ENCODE measurements at places on chromosomes 7 and 10. TPM values are rescaled to one million over a fixed set of nuclear protein-coding genes. Genes with fewer than 3 reads are reported as not detected.
A peak's percentile ranks its signal among the peaks of the same experiment; 100 is the strongest.

Gene TFEC
- total RNA-seq = 0.81 TPM

DNA sequence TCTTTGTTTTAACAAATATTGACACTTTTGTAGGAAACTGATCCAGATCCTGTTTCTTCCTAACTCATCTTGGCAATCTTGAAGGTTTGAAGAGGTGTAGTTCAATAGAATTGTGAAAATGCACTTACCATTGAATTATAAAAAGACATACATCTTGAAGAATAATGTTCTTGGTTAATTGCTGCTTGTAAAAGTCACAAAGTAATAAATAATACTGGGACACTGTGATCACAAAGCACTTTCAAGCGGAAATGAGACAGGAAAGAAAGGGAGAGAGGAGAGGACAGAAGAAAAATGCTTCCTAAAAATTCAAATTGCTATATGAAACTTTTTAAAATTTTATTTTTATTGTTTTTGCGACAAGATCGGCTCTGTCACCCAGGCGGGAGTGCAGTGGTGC lies 15.2 kb upstream of the NFE2L3 start:
- DNase-seq = no peak

Gene SDK1
- total RNA-seq = 0.53 TPM

Gene GIMAP1
- total RNA-seq = 1.4 TPM

DNA sequence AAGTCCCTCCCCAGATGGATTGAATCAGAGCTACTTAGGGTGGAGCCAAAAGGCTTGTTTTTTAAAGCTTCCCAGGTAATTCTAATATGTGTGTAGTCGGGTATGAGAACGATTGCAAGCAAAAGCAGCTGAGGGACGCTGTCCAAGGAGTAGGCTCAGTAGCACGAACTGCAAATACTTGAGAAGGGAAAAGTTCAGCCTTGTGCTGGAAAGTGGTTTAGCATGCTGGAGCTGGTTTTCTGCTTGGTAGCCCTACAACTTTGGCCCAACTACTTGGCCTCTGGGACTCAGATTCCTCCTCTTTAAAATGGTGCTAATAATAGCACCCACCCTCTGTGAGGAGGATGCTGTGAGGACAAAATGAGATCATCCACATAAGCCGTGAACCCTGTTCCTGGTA lies 76.2 kb downstream of the AHR start:
- no peak for DNase-seq

GRCh38 chr7:101882005-101882421 lies 64.6 kb downstream of the CUX1 start:
- no peak for DNase-seq

- no peak for DNase-seq
These were observed 7.7 kb downstream of the FGF8 start for GRCh38 chr10:101767966-101768790.

DNA sequence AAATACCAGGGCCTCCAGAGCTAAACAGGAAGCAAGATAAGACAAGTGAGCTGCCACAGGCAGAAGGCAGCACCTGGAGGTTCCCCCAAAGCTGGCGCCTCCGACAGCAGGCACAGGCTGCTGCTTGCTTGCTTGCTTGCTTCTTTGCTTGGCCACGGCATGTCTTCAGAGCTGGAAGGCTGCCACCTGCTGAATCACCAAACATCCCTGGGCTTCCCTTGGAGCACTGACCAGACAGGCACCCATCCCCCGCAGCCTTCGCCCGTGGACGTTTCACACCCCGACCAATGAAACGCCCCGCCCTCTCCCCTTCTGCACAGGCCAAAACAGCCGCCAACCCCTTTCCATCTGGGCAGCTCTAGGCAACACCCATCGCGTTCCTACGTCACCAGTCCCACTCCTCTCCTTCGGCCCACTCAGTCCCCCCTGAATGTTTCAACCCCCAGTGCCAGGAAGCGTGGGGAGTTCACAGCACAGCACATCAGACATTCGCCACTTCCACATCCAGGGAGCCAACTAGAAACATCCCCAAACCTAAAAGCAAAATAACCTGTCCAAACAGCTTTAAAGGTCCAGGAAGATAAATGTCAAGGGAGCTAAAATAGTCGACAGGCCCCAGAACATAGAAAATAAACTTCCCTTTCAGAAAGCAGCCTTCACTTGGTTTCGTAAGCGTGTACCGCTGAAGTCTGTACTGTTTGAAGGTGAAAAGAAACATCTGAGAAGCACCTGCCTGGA lies 1.6 kb downstream of the SGMS1 start:
- peak; percentile 98 for DNase-seq

- no peak for DNase-seq
These were observed 193.8 kb upstream of the CCDC6 start for GRCh38 chr10:60099998-60100747.

Gene KLLN
- 0.68 TPM for total RNA-seq

DNA sequence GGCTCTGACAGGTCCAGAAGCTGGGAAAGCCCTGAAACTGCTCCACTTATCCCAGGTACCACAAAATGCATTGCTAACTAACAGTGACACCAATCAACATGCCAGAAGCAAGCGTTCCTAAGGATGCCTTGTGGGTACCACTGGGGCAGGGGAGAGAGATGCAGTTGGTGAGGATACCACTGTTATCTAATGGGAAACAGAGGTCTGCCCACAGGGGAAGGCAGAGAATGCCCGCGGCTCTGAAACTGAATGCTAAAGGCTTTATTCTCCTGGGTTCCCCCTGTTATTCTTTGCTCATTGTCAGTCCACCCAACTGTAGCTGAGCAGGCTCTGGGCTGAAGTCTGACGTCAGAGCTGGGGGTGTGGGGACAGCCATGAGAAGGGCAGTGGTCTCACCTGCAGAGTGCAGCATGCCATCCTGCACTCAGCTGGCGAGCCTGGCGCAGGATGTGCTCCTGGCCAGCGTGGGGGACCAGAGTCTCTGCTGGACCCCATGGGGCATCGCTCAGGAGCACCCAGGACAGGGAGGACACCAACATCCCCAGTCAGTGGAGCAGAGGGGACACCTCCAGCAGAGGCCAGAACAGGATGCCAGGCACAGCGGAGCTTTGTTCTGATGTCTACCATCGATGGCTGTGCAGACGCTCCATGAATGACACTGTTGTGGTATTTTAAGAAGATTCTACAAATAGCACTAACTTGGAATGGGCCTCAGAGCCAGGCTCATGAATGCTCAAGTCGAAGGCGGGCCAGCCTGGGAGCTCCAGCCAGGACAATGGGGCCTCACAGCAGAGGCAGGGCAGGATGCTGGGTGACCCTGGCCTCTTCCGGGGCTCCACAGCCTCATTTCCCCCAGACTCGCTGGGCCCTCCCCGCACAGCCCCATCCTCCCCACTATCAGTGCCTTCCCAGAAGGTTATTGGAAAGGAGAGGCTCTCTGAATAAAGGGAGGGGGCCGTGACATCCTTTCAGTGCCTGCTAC lies 95.8 kb downstream of the ARHGAP22 start:
- DNase-seq = peak; percentile 30

- DNase-seq = no peak
These were observed 54.1 kb downstream of the DYNC2I1 start for GRCh38 chr7:158910254-158911053.

DNA sequence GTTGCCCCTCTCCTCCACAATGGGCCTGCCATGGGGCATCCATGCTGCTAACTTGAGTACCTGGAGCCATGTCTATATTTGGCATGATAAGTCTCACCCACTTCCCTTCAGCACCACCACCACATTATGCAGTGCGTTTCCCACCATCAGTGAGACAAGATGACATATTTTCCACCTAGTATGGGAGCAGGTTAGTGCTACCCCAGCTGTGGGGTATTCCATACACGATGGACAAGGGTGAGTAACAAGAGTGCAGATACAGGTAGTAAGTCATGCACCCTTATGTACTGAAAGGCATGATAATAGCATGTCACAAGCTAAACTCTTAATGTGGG lies 21.2 kb upstream of the OR2AE1 start:
- no peak for DNase-seq

Gene IL6
- total RNA-seq = not detected

Gene CALU
- total RNA-seq = 27.5 TPM

- no peak for DNase-seq
These were observed 102.6 kb downstream of the CPXM2 start for GRCh38 chr10:123788981-123789380.

Gene FAM25G
- not detected for total RNA-seq

Gene PPP1R9A
- total RNA-seq = 1.2 TPM

DNA sequence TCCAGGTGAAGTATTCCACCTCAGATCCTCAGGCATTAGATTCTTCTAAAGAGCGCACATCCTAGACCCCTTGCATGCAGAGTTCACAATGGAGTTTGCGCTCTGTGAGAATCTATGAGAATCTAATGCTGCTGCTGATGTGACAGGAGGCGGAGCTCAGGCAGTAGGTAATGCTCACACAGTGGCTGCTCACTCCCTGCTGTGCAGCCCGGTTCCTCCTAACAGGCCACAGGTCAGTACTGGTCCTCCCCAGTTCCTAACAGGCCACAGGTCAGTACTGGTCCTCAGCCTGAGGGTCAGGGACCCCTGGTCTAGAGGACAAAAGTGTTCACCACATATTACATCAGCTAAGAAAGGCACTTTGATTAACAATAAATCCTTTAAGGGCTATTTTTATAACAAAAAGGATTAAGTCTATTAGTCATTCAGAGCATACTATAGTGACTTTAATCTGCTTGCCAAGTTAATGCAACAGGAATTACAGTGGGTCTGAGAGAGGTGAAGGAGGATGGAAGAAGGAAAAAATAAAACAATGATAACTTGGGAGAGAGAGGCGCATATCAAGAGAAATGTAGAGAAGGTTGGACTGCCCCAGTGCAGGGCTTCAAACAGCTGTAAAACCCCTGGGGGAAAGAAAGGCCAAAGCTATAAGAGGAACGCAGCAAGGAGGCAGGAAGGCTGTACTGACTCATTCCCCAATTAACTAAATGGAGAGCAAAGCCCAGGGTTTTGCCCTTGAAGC lies 49.2 kb downstream of the CUL2 start:
- no peak for DNase-seq

Gene TBX20
- 1.5 TPM for total RNA-seq

- DNase-seq = peak; percentile 79
These were observed at the start of gene TRIM8 for GRCh38 chr10:102644066-102644645. Gene TRIM8, plus strand, starts transcription at chr10:102644479. Its CDS starts 139 bp downstream, at chr10:102644618.

DNA sequence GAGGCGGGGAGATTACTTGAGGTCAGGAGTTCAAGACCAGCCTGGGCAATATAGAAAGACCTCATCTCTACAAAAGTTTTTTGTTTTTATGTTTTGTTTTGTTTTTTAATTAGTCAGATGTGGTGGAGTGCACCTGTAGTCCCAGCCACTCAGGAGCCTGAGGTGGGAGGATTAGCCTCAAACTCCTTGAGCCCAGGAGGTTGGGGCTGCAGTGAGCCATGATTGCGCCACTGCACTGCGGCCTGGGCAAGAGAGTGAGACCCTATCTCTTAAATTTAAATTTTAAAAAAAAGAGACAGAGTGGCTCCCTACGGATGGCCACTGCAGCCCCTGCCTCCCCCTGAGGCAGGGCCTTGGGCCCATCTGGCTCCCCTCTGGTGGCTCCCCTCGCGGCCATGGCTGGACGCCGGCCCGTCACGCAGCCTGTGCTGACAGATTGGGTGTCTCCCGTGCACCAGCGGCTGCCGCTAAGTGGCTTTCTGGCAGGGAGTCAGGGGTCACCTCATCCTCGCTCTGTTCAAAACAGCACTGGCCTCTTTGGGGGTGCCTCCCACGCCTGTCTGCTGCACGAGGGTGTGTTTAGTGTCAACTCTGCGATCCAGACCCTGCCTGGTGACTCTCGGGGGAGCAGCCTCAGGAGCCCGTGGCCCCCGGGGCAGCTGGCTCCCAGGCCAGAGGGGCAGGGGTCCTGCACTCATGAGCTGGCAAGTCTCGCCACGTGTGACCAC lies 44.4 kb upstream of the ELN start:
- DNase-seq = no peak

GRCh38 chr10:101284101-101284743 lies 55.0 kb upstream of the LBX1 start:
- no peak for DNase-seq

Gene CRHR2
- not detected for total RNA-seq

Gene GPR15LG
- 0.20 TPM for total RNA-seq

GRCh38 chr10:128274938-128275337 lies 148.7 kb upstream of the MKI67 start:
- no peak for DNase-seq

DNA sequence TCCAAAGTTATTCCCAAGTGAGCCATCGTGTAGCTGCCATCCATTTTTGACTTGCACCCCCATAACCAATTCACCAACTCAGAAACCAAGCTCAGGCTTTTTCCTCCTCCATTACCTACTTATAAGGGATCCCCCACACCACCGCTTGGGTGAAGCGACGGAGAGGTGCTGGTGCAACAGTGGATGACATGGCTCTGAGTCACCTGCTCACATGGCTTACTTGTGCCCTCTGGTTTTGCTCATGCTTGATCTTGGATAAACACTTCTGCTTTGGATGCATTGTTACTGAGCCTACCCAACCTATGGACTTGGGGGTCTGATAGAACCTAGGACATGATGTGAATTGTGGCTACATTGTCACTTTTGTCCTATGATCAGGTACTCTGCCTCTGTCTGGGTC lies 12.0 kb upstream of the AKR1B1 start:
- no peak for DNase-seq

GRCh38 chr7:105387508-105388355 lies 989 bp downstream of the SRPK2 start:
- peak; percentile 66 for DNase-seq

- no peak for DNase-seq
These were observed 165.4 kb downstream of the GLI3 start for GRCh38 chr7:42071372-42072261.

DNA sequence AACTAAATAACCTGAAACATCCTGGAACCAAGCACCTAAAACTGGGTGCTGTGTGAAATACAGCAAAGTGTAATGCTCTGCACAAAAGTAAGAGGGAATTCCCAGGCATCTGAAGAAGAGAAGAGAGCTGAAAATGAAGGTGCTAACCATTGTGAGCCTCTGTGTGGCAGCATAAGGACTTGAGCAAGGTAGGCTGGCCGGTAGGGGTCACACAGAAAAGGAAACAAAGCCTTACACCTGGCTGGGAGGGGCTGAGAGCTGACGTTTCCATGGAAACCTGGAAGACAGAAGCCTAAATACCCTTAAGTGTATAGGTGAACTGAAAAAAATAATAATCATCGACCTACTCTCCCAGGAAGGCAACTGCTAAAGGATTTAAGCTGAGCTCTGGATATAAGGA lies 48.6 kb downstream of the CUL1 start:
- DNase-seq = no peak

GRCh38 chr7:51043461-51043860 lies 260.8 kb upstream of the GRB10 start:
- DNase-seq = no peak

GRCh38 chr7:128844777-128845311 lies 14.6 kb downstream of the FLNC start:
- no peak for DNase-seq

Gene SCIN
- total RNA-seq = 0.30 TPM

Gene LRRD1
- total RNA-seq = not detected

Gene CHRM2
- 0.96 TPM for total RNA-seq
